ENCODE measurements at places on chromosomes 16 and 17. TPM values are rescaled to one million over a fixed set of nuclear protein-coding genes. Genes with fewer than 3 reads are reported as not detected.

Gene NEUROD2
- not detected for total RNA-seq

Gene TMIGD1
- total RNA-seq: not detected

Gene C16orf90
- not detected for total RNA-seq

Gene CTRB2
- not detected for total RNA-seq

Gene PTX4
- total RNA-seq: not detected

Measured in epithelial cell of umbilical artery (primary cell).